Myocyte (in vitro differentiated cells): ENCODE measurements at places on chromosomes 2 and 18. TPM values are rescaled to one million over a fixed set of nuclear protein-coding genes. Genes with fewer than 3 reads are reported as not detected.
A peak's percentile ranks its signal among the peaks of the same experiment; 100 is the strongest.

DNA sequence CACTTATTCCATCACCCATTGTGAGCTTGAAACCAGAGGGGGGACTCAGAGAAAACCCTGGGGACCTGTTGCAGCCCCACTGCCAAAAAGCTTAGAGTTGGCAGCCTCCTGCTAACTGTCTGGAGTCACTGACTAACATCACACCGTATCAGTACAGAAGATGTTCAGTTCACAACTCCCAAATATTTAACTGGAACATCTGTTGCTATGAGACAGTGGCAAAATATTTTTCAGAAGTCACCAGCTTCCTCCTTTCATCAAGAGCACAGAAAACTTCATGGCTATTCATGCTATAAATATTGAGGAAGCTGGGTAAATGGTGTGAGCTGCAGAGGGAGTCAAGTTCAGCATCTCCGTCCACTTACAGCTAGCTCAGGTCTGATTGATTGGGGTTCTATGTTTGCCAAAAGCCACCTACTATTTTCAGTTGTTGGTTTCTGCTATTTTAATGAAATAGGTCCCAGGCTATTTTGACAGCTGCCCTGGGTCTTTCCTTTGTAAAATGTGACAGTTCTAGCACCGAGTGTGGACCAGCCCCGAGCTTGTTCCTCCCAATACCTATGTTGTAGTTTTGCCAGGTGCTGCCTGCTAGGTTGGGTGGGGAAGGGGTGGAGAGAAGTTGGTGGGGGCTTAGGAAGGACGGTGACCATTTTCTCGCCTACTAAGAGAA lies 9.8 kb downstream of the TUBB6 start:
- DNase-seq = peak; percentile 66

UGT1A9 gene
- total RNA-seq = not detected in 2 replicates

RBKS gene
- total RNA-seq = 1.5 and 2.0 TPM in 2 replicates

SLC4A3 gene
- total RNA-seq = 4.3 and 7.0 TPM in 2 replicates

LRRC30 gene
- not detected in 2 replicates for total RNA-seq
